ENCODE measurements at places on chromosomes 5 and 9. TPM values are rescaled to one million over a fixed set of nuclear protein-coding genes. Genes with fewer than 3 reads are reported as not detected.

Gene LCN15
- not detected for polyA plus RNA-seq

Gene SLC1A1
- polyA plus RNA-seq = 3.1 TPM

Gene RNF183
- 0.06 TPM for polyA plus RNA-seq

Gene PCDHA12
- 0.20 TPM for polyA plus RNA-seq

Gene OBP2B
- polyA plus RNA-seq = not detected

Gene TAF11L12
- not detected for polyA plus RNA-seq

Gene ADAMTS12
- 5.0 TPM for polyA plus RNA-seq

Gene RUSC2
- polyA plus RNA-seq = 7.4 TPM

Gene MAPK9
- 28.8 TPM for polyA plus RNA-seq

Gene DMRT3
- not detected for polyA plus RNA-seq

Gene EGFL7
- 105 TPM for polyA plus RNA-seq
